ENCODE measurements at places on chromosomes 4 and X.

GRCh38 chr4:19298998-19299397 lies 952.7 kb upstream of the SLIT2 start:
- DNase-seq = no peak

- no peak for DNase-seq
These were observed 26.2 kb downstream of the MAGEA9 start for GRCh38 chrX:149807747-149808458.

GRCh38 chr4:110480746-110481271 lies 4.9 kb downstream of the ENPEP start:
- DNase-seq = no peak

GRCh38 chr4:110106931-110107296 lies 91.5 kb downstream of the ELOVL6 start:
- no peak for DNase-seq

DNA sequence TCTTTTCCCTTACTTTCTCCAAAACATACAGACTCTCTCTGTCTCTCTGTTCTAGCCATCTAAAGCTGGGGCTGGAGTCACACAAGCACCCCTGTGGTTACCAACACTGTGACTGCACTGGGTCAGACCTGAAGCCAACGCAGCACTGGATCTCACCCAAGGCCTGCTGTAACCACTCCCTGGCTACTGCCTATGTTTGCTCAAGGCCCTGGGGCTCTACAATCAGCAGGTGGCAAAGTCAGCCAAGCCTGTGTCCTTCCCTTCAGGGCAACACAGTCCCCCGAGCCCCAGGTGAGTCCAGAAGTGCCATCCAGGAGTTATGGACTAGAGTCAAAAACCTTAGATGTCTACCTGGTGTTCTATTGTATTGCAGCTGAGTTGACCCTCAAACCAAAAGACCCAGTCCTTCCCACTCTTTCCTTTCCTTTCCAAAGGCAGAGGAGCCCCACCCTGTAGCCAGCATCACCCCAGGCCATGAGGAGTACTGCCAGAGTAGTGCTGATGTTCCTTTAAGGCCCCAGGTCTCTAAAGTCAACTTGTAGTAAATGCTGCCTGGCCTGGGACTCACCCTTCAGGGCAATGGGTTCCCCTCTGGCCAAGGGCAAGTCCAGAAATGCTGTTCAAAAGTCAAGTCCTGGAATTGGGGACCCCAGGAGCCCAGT lies 58.8 kb upstream of the RAP2C start:
- DNase-seq = no peak

DNA sequence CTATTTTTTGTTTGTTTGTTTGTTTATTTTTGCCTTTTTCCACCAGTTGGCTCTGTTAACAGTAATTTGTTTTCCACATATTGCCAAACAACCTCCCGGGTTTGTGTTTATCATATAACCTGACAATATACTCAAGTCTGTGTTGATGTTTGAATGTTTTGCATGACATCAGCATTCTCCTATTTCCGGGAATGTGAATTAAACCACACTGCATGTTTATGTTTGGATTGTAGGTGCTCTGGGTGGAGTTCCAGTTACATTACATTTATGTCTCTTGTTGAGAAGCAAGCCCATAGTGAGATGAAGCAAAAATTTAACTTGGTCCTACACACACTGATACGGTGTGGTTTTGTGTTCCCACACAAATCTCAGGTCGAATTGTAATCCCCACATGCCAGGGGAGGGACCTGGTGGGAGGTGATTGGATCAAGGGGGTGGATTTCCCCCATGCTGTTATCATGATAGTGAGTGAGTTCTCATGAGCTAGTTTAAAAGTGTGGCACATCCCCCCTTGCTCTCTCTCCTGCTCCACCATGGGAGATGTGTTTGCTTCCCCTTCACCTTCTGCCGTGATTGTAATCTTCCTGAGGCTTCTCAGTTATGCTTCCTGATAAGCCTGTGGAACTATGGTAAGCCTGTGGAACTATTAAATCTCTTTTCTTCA lies 54.4 kb upstream of the CLNK start:
- no peak for DNase-seq

GRCh38 chr4:75530556-75531322 lies 16.5 kb downstream of the THAP6 start:
- no peak for DNase-seq

- peak; percentile 37 for DNase-seq
These were observed 4.2 kb upstream of the CDS1 start for GRCh38 chr4:84578540-84579402.

DNA sequence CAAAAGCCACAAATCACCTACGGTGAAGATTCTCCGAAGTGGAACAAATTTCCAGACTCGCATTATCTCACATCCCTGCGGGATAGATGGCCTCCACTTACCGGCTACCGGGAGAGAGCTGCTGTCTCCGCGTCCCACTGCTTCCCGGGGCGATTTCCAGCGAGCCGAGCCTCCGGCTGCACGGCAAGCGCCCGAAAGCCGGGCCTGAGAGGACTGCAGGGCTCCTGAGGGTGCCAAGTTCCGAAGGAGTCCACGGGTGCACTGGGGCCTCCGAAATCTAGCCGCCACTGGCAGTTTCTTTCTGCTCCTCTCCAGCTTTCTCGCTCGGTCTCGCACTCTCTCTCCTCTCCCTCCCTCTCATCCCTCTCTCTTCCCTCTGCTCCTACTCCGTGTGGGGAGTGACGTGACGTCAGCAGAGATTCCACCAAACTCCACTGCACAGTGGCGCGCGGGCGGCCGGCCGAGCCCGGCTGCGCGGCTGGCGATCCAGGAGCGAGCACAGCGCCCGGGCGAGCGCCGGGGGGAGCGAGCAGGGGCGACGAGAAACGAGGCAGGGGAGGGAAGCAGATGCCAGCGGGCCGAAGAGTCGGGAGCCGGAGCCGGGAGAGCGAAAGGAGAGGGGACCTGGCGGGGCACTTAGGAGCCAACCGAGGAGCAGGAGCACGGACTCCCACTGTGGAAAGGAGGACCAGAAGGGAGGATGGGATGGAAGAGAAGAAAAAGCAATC lies 14.0 kb upstream of the PITX2 start:
- DNase-seq = no peak

DNA sequence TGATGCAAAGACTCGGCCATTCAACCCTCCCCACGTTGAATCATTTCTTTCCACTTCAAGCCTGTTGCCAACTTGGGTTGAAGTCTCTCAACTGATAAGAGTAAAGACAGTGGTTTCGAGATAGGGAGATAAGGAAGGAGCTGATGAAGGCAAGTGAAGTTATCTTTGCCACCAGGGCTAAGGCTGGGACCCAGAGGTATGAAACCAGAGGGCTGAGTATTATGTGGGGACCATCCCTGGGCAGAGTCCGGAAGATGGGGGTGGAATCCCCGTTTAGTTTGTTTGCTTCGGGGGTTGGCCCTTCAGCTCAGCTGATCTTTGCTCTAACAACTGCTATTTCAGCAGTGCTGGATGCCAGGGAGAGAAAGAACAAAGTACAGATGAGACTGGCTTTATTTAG lies 2.3 kb upstream of the XPNPEP2 start:
- no peak for DNase-seq

DNA sequence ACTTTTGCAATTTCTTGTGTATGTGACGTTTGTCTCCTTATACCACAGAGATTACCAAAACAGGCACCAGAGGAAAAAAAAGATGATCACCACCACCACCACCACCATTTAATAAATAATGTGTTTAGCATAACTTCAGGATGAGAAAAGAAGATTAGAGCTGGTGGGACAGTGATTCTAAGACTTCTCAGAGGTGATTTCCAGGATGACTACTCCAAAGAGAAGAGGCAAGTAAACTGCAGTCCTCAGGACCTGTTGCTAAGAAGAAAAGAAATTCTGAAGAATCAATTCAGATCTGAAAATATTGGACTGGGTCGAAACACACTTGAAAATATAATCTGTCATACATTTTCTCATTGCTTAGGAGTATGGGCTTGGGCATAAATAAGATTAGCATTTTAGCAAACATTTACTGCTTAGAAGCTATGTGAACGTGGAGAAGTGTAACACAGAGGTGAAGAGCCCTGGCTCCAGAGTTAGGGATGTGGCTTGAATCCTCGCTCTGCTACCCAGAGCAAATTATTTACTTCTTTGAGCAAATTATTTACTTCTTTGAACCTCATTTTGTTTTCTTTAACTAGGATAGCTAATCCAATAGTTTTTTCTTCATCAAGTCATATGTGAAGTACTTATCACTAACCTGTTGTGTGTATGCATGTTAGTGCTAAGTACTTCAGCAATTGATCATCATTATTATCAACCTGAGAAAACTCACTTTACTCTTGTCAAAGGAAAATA lies 10.5 kb upstream of the YTHDC1 start:
- no peak for DNase-seq

DNA sequence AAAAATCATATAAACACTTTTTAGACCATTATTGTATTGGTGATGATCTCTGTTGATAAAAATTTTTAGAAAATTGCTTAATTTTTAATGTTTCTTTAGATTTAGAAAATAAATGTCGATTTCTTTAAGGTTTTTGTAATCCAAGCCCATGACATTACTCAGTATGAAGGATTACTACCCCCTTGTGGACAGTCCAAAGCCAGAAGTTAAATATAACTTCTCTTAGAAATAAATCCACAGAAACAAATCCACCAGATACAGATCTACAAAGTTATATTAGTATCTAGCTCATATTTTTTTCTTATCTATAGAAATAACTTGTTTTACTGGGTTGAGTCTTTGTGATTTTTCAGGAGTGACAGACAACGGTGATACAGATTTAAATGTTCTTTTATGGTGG lies 18.9 kb downstream of the TIFA start:
- no peak for DNase-seq

DNA sequence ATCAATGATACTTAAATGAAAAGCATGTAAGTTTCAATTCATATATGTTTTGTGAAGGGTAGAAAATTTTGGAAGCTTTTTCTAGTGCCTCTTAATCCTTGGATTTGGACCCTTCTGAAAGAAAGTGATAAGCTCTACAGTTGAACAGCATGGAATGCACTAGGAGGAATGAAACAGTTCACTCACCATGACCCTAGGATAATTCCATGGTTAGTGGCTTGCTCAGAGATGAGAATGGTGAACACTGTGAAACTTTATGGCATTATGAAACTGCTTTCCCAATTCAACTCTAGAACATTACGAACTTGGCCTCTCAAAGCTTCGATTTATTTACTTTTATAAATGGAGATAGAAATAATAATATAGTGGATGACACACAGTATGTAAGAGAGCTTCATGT lies 88.9 kb upstream of the FAT4 start:
- DNase-seq = no peak
